Tibial nerve (tissue), 4 donors: ENCODE measurements at places on chromosomes 3 and 15. TPM values are rescaled to one million over a fixed set of nuclear protein-coding genes. Genes with fewer than 3 reads are reported as not detected.

The RTP3 gene
- total RNA-seq: not detected

The RAD54L2 gene
- total RNA-seq: 23.9 TPM

The GPR62 gene
- not detected for total RNA-seq

- no peak for DNase-seq
Measured at GRCh38 chr3:188230962-188231361, 77.0 kb downstream of the LPP start.

- no peak for DNase-seq
Measured at GRCh38 chr15:47951781-47952180, 169.0 kb upstream of the SLC24A5 start.

DNA sequence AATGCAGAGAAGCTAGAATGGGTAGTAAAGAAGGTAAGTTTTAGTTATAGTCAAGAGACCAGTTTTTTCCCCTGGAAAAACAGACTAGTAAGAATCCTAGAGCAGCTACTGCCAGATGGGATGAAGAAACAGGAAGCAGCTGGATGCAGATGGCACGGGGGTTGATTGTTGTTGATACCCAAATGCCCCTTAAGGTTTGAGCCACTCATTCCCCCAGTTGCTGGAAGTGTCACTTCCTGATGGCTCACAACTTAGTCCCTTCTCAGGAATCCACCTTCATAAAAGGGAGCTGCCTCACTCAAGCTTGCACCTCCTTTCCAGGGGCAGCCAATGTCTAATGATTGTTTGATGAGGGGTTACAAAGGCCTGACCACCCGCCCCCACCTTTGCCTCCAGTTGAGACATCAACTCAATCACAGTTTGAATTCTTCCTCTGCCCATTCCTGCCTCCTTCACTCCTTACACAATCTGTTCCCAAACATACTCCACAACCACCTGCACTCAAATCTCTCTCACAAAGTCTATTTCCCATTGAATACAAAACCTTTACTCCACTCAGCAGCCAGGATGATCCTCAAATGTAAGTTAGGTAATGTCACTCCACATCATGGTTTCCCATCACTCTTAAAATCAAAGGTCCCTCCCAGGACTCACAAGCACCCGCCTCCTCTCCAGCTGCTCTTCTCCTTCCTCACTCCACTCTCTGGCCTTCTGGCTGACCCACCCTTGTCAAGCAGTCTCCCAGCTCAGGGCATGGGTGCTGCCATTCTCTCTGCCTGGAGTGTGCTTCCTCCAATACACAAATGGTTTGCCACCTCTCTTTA, 450.1 kb upstream of the THBS1 start:
- no peak for DNase-seq

- no peak for DNase-seq
Measured at GRCh38 chr15:40407330-40407990, 1.9 kb downstream of the IVD start.

GRCh38 chr15:29064290-29064689, 178.5 kb downstream of the APBA2 start:
- DNase-seq: no peak

DNA sequence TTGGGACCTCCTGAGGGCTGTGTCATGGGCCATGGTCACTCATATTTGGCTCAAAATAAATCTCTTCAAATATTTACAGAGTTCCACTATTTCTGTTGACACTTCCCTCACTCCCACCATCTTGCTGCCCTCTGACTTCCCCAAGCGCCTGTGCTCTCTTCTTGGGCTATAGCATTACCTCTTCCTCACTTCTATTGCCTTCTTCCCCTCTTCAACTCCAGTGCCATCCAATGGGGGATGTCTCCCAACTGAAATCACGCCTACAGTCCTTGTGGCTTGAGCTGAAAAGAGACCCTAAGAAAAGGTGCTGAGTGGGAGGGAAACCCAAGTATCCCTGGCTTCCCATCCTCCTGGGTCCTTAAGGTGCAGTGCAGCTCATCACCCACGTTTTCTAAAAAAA, 21.8 kb downstream of the UMPS start:
- DNase-seq: no peak

- DNase-seq: no peak
Measured at GRCh38 chr3:10816019-10816862, at the start of gene SLC6A11. Gene SLC6A11 (plus strand): TSS chr3:10816228. CDS start chr3:10816266, 38 bp downstream.

- no peak for DNase-seq
Measured at GRCh38 chr3:192577271-192577670, 150.1 kb downstream of the FGF12 start.

- DNase-seq: no peak
Measured at GRCh38 chr3:96931119-96931862, 116.9 kb downstream of the EPHA6 start.

GRCh38 chr3:37301980-37302708, 127.8 kb upstream of the LRRFIP2 start:
- no peak for DNase-seq

DNA sequence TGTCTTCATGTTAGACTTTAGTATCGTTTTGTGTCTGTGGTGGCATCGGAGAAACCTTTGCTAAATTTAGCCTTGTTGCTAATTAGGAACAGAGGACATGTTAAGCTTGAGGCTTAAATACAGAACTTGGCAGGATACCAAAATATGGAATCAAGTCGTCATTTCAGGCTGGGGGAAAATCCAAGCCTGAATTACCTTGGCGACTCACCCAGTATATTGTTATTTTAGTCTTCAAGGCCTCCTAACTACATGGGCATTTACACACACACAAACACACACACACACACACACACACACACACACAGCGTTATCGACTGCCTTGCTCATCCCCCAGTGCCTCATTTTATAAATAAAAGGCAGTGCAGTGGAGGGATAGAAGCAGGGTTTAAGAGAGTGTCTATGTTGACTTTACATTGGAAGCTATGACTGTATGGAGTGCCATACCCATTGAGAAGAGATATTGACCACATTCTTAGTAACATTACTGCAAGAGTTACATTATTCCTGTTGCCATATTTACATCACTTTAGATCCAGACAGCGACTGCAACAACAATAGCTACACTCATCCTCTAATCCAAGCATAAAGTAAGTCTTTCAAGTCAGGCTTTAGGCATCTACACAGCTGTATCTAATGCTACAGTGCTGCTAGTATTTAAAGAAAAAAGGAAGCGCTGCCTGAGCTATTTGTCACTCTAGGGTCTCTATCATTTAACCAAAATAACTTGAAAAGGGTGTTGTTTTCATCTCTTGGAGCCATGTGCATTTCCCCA, 210.8 kb upstream of the SEMA6D start:
- DNase-seq: no peak

DNA sequence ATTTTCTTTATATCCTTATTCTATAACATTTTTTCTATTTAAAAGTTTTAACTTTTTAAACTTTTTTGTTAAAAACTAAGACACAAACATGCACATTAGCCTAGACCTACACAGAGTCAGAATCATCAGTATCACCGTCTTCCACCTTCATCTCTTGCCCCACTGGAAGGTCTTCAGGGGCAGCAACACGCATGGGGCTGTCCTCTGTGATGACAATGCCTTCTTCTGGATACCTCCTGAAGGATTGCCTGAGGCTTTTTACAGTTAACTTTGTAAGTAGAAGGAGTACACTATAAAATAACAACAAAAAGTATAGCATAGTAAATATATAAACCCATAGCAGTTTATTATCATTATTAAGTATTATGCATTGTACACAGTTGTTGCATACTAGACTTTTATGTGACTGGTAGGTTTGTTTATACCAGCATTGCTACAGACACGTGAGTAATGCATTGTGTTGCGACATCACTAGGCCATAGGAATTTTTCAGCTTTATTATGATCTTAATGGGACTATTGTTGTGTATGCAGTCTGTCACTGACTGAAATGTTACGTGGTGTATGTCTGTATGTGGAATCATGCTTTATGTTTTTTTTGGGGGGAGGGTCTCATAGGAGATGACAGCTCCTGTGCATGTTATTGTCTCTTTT, 18.2 kb downstream of the ATP1B3 start:
- no peak for DNase-seq
